ENCODE measurements at places on chromosomes 1 and 21. TPM values are rescaled to one million over a fixed set of nuclear protein-coding genes. Genes with fewer than 3 reads are reported as not detected.
A peak's percentile ranks its signal among the peaks of the same experiment; 100 is the strongest.

DNA sequence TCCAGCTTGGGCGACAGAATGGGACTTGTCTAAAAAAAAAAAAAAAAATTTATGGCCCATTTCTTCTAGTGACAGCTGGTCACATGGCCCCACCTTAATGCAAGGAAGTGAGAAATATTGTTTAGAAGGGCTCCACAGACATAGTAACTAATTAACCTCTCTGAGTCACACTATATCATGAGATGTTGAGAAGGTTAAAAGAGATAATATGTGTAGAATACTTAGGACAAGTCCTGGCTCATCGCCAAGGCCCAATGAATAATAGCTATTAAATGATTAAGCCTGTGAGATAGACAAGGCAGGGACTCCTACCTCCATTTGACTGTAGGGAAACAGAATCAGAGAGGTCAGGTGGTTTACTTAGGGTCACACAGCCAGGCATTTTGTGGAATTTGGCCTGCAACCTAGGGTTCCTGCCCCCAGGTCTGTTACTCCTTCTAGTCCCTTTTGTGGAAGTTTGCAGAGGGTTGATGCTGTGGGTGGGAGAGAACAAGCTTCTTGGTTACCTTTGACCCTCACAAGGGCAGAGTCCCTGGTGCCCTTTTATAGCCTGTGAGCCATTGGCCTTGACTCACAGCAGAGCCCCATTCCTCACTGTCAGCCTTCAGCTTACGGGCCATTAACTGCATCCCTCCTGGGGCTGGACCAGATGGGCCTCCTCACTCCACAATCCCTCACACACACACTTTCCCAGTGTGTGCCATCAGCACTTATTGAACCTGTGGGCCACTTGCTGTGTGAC is 48.5 kb downstream of the OPRD1 start:
- H3K27me3 ChIP-seq, result no peaks in the 10 kb centered on the region
- no peaks in the 10 kb centered on the region for H3K36me3 ChIP-seq
- no peak overlapping the region for H3K27ac ChIP-seq
- H3K4me1 ChIP-seq, result no peaks in the 10 kb centered on the region

GRCh38 chr1:109438798-109439297 is 12.6 kb upstream of the PSMA5 start:
- no peak overlapping the region for H3K27ac ChIP-seq
- no peak for DNase-seq
- no peaks in the 10 kb centered on the region for H3K36me3 ChIP-seq

GRCh38 chr21:36988536-36988935 is 18.0 kb upstream of the RIPPLY3 start:
- H3K4me1 ChIP-seq, result peaks cover 6% of the 10 kb centered on the region
- H3K27ac ChIP-seq, result no peak overlapping the region
- no peak overlapping the region for H3K4me3 ChIP-seq
- no peaks in the 10 kb centered on the region for H3K36me3 ChIP-seq
- DNase-seq, result no peak

DNA sequence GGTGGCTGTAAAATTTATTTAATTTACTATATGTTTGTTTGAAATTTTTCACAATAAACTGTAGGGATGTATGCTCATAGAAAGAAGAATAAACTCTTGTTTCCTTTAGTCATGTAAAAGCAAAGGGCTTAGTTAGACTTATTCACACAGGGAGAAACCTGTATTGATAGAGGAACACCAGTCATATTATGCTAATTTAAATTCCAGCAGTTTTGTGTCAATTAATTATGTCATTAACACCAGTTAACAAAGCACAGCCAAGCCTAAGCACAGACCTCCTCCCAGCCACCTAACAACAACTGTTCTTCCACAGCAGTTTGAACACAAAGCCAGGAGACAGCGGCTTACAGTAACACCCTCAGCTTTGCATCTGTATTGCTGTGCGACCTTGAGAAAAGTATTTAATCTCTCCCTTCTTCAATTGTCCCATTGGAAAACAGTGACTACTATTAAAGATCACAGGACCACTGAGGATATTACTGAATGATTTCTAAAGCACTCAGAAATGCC is 260.8 kb upstream of the RRP15 start:
- no peaks in the 10 kb centered on the region for H3K36me3 ChIP-seq
- H3K27me3 ChIP-seq, result no peaks in the 10 kb centered on the region
- no peak overlapping the region for H3K27ac ChIP-seq
- no peaks in the 10 kb centered on the region for H3K4me1 ChIP-seq
- no peak overlapping the region for H3K4me3 ChIP-seq
- DNase-seq, result no peak

DNA sequence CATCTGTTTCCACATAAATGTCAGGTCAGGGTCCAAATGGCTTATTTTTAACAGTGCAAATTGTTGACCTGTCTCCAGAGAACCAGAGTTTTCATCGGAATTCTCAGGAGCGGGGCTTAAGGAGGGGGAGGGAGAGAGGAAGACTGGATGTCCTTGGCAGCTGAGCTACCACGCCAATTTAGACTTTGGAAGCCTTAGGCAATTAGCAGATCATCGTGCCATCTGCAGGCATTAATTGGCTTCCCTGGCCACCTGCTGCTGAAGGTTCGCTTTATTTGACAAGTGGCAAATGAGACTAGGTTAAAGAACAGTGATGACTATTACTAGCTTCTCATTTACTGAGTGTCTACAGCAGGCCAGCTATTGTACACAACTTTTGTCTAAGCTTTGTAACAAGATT is 43.7 kb downstream of the HLX start:
- no peaks in the 10 kb centered on the region for H3K4me1 ChIP-seq
- H3K4me3 ChIP-seq, result no peak overlapping the region
- no peaks in the 10 kb centered on the region for H3K36me3 ChIP-seq
- H3K27ac ChIP-seq, result no peak overlapping the region

- H3K27ac ChIP-seq, result no peak overlapping the region
- no peaks in the 10 kb centered on the region for H3K27me3 ChIP-seq
- no peaks in the 10 kb centered on the region for H3K36me3 ChIP-seq
- no peak for DNase-seq
- H3K4me3 ChIP-seq, result no peak overlapping the region
- H3K4me1 ChIP-seq, result peaks cover 62% of the 10 kb centered on the region
Observed at GRCh38 chr1:230143534-230143933, 76.5 kb downstream of the GALNT2 start.

DNA sequence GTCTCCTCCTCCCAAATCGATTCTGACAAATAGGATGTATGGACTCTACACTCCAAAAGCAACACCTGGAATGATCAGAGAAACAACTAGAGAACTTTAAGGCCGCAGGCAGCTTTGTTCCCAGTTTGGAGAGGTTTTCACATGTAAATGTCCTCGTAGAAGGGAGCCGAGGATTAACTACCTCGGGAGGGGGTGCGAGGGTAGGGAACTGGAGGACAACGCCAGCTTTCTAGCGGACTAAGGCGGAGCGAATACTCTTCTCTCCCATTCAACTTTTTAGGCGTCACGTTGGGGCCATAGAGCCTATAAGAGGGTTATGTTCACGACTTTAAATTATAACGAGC is 1.2 kb downstream of the SCAF4 start:
- H3K4me1 ChIP-seq, result peaks cover 21% of the 10 kb centered on the region
- H3K36me3 ChIP-seq, result peaks cover 7% of the 10 kb centered on the region
- H3K27ac ChIP-seq, result peak overlapping the region; percentile 96
- H3K4me3 ChIP-seq, result peak overlapping the region; percentile 82
- DNase-seq, result peak; percentile 28

Gene SPRR2A
- not detected for polyA plus RNA-seq

Gene EPHA2
- 19.5 TPM for polyA plus RNA-seq

Gene RXRG
- 12.0 TPM for polyA plus RNA-seq

Measured in left lung (tissue), 14 donors.